ENCODE measurements at places on chromosomes 7 and 10. TPM values are rescaled to one million over a fixed set of nuclear protein-coding genes. Genes with fewer than 3 reads are reported as not detected.

The TUBAL3 gene
- total RNA-seq: not detected

The DUS4L gene
- total RNA-seq: 10.0 TPM

The NPFFR1 gene
- total RNA-seq: not detected

The SPAM1 gene
- total RNA-seq: not detected

The EN2 gene
- 2.1 TPM for total RNA-seq

The CNPY1 gene
- total RNA-seq: not detected

The SUN1 gene
- total RNA-seq: 150 TPM

The TMEM26 gene
- 0.15 TPM for total RNA-seq

The ZFAND4 gene
- 11.9 TPM for total RNA-seq

The FBXO24 gene
- total RNA-seq: 1.3 TPM

Data from endothelial cell (in vitro differentiated cells).